ENCODE measurements at places on chromosomes 6 and 20.

- DNase-seq: peak; percentile 24
Observed at GRCh38 chr6:11575408-11576033, 38.0 kb downstream of the TMEM170B start.

- no peak for DNase-seq
Observed at GRCh38 chr6:90195094-90195829, 101.4 kb downstream of the BACH2 start.

- no peak for DNase-seq
Observed at GRCh38 chr20:62359491-62360121, 7.5 kb downstream of the LAMA5 start.

- DNase-seq: no peak
Observed at GRCh38 chr6:2863901-2864300, 22.2 kb upstream of the SERPINB1 start.

DNA sequence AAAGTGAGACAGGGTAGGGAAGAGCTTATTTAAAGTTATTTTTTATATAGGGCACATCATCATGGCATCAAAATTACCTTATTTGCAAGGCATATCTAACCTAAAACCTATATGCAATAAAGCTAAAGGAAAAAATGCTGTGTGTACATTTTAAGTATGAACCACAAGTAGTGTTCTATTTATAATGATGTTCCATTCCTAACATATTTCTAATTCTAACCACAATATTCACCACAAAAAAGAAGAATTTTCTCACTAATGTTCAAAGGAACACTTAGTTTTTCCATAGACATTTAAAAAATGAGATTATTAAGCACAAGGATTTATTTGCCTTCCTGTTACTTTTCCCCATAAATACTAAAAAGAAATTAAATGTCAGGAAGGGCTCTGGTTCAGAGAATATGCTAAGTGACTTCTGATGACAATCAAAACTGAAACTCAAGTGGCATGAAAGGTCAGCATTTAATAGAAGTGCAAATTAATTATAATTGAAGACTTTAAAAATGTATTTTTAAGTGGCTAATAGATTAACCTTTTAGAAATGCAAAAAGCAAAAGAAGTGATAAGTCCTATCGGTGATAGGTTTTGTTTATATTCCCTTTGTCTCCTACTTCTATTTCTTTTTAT lies 25.1 kb downstream of the GPR63 start:
- no peak for DNase-seq

GRCh38 chr6:98039904-98040607 lies 757.0 kb upstream of the MMS22L start:
- no peak for DNase-seq

DNA sequence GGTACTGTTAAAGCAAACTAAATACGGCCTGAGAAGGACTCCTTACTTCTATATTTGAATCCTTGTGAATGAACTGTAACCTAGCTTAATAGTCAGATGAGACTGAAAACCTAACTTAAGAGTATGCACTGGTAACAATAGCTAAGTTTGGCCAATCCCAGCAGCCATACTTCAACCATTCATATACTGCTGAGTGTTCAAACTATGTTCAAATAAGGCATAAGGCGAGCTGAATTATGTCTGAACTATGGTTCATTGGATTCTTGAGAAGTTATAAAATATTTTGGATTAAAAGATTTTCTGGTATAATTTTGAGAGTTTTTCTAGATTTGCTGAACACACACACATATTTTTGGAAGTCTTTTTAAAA lies 2.2 kb downstream of the SMPDL3A start:
- DNase-seq: no peak

DNA sequence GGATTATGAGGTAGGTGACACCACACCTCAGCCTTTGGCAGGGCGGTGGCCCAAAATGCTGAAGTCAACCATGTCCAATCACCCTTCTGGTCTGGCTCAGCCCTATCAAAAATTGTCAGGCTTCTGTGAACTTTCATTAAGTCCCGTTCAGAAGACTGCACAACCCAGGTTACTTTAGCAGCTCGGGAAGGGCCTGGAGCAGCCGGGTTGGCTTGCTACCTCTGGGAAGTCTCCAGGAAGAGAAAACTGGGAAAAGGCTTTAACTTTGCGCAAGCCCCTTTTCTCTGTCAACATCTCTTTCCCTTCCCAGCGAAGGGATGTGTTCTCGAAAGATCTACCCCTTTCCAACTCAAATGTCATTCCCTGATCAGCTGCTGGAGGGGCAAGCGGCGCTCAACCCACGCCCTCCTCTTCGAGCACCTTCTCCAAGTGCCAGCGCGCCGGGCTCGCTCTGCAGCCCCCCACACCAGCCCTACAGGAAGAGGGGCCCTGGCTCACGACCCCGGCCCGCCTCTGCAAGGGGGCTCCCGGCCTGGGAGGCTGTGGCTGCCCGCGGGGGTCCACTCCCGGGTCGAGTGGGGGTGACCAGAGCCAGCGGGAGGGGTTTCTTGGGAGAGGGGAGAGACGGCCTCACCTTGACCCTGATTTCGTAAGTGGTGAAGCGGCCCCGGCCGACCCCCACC lies 573 bp downstream of the SNX3 start:
- peak; percentile 26 for DNase-seq

DNA sequence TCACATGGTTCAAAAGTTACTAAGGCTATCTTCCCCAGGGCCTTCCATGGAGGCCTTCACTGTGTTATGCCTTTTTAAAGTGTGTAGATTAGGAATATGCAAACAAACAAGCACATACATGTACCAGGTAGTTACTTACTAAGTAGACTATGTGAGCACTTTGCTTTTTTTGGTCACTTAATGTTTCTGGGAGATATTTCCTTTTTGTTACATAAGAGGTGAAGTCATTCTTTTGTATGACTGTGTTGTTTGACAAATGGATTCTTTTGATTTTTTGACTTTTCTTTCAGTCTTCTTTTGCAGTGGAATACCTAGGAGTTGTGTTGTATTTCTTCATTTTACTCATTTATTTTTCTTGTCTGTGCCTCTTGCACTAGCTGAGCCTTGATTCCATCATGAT lies 39.6 kb upstream of the BCAS1 start:
- no peak for DNase-seq

GRCh38 chr6:110589865-110590513 lies 113.6 kb upstream of the SLC22A16 start:
- DNase-seq: no peak

- DNase-seq: no peak
Observed at GRCh38 chr20:20571068-20571780, 141.2 kb downstream of the RALGAPA2 start.

- no peak for DNase-seq
Observed at GRCh38 chr6:163725008-163725941, 310.8 kb downstream of the QKI start.

GRCh38 chr20:23118144-23118543 lies 32.0 kb upstream of the CD93 start:
- no peak for DNase-seq

DNA sequence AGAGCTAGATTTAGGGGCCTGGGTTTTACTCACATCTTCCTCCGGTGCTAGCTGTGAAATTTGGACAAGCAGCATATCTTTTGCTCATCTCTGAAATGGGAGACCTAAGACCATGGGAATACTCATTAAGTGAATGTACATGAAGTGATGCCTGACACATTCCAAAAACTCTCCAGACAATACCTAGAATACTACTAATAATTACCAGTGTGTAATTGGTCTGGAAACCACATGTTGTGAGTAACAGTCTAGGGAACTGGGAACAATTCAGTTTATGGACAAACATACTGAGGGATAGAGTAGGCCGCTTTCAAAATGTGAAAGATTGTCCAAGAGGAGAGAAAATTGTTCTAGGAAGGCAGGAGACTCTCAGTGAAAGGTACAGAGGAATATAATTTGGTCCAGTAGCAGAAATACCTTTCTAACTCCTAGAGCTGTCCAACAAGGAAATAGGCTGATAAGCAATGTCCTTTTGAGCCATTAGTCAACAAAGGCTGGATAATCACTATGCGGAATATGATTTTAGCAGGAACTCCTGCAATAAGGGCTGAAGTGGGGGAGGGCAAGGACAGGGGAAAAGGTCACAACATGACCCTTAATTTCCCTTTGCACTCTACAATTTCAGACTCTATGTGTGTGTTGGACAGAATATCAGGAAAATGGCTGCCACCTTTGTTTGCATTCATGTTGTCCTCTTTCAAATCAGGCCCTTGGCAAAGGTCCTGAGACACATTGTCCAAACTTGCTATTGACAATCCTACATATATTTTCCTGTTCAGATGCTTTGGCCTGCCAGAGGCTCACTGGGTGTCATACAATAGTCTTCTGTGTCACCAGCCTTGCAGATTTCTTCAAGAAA lies 315.4 kb downstream of the PLCB1 start:
- DNase-seq: no peak

DNA sequence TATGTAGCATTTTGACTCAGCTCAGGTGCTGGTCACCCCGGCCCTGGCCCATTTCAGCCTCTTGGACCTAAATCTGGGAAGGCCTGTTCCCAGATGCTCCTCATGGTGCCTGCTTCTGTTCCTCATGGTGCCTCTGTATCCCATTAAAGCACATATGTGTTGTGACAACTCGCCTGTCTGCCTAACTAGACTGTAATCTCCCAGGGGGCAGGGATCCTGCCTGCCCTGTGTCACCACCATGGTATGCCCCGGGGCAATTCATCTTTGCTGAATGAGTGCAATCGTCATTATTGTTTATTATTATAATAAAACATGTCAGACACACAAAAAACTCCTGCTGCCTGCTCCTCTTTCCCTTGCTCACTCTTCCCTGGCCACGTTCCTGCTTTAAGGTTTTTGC lies 62.0 kb downstream of the ZFP64 start:
- no peak for DNase-seq

DNA sequence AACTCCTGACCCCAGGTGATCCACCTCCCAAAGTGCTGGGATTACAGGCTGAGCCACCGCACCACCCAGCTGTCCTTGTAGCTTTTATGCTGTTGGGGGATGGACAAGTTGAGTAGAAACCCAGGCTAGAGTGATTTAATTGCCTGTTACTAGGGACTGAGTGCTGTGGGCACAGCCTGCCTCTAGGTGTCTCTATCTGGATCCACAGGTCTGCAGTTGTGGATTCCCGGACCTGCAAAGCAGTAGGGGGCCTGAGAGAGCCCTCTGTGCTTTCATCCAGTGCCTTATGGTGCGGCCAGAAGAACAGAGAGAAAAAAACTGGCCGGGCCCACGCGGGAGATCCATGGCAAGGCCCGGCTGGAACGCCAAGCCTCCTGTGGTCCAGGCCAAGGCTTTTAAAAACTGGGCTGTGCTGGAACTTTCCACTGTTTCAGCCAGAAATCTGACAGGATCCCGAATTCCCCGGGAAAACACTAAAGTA lies 5.2 kb downstream of the SIRPA start:
- DNase-seq: no peak

DNA sequence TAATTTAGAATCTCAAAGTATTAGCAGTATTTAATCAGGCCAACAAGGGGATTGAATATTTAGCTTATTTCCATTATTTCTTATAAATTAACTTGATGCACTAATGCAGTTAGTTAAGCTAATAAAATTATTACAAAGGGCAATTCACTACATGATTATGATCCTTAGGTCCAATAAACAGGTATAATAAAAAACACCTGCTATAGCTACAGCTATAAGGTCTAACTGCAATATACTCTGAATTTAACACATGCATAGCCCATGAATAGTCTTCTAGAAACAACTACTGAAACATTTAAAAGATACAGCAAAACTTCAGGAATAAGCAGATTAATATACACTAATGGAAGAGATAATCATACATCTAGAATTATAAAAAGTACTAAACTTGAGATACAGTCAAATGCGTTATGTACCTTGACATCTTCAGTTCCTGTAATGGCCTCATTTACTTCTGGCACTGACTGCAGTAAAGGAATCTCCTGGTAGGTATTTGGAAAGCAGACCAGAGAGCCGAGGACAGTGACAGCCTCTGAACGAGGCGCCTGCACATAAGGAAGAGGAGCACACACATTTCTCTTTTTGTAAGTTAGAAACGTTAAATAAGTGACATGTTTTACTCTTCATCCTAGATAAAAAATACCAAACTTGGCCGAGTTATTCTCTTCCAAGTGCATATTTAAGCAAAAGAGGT lies 168.5 kb downstream of the INSM1 start:
- no peak for DNase-seq

DNA sequence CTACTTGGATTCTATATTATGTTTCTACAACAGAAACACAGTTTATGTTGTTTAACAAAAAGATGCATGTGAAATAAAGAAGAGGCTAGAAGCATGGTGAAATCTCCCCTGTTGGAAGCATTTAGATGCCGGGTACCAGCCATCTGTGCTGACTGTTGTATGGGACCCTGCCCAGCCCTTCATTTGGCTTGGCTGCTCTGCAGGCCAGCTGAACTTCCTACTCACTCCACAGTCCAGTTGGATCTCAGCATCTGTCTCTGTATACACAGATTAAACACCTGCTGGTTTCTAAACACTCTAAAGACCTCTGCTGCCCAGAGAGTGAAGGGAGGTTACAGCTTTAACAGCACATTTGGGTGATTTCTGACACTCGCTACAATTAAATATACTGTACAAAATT lies 228.3 kb downstream of the SLC35F1 start:
- no peak for DNase-seq

GRCh38 chr20:51639206-51639832 lies 96.8 kb upstream of the NFATC2 start:
- peak; percentile 28 for DNase-seq

- DNase-seq: no peak
Observed at GRCh38 chr20:51442602-51443001, 99.9 kb downstream of the NFATC2 start.

- no peak for DNase-seq
Observed at GRCh38 chr6:7758456-7758855, 32.6 kb downstream of the BMP6 start.

DNA sequence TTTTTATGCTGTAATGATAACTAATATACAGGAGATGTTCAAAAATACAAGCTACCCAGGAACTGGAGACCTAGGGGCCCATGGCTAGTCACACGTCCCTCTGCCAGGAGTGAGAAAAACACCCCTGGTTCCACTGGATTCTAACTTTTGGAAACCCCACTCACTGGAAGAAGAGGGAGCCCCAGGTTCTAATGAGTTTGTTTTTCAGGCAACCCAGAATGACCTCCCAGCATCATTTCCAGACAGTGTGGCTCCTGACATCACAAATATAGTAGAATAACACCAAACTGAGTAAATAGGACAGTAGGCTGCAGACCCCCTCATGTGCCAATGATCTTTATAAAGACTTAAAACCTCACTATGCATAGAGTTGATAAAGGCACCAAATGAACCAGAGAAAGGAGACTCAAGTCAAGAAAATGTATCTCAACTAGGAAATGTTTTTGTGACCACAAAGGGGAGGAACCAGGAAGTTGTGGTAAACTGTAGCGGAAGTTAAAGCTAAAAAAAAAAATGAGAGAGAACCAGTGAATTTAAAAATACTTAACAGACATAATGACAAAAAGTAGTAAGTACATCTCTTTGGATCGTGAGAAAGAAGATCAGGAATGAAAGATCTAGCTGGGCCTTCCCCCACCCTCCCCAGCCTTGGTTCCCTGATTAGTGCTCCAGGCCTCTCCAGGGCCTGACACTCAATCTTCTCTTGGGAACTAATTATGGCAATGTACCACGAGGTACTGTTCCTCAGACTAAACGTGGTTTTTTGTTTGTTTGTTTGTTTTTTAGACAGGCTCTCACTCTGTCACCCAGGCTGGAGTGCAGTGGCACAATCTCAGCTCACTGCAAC lies 19.8 kb downstream of the HLA-E start:
- DNase-seq: no peak
